ENCODE measurements at places on chromosomes 13 and 19.

GRCh38 chr13:99990126-99990977, 8.8 kb downstream of the ZIC2 start:
- DNase-seq: no peak

DNA sequence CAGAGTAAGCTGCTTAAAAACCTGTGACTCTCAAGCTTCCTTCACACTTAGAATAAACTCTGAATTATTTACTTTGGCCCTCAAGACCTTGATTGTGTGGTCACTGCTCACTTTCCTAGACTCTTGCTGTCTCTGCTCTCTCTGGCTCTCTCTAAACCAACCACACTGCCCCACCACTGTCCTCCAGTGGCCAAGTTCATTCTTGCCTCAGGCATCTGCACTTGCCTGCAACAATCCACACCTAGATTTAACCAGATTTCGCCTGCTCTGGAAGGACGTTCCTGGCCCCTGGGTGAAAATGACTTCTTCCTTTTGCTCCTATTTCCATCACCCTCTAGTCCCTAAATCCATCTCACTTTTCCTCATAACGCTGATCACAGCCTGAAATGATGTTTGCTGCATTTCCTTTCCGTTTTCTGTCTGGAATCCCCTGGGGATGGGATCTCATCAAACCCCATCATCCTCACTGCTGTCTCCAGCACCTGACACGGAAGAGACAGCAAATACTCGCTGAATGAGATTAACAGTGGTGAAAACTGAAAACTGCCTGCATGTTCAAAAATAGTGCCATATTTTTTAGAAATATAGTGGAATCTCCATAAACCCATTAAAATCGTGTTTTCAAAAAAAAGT, 232.6 kb downstream of the UQCRFS1 start:
- DNase-seq: no peak

- DNase-seq: peak; percentile 96
Measured at GRCh38 chr19:45558399-45558878, 26.2 kb downstream of the OPA3 start.

- no peak for DNase-seq
Measured at GRCh38 chr19:40608240-40608621, 7.1 kb downstream of the LTBP4 start.

GRCh38 chr19:21321996-21322395, 7.2 kb downstream of the ZNF708 start:
- DNase-seq: no peak

GRCh38 chr13:36357231-36357630, 11.0 kb upstream of the SPART start:
- no peak for DNase-seq

GRCh38 chr13:47800593-47800992, 200.5 kb downstream of the SUCLA2 start:
- DNase-seq: no peak

DNA sequence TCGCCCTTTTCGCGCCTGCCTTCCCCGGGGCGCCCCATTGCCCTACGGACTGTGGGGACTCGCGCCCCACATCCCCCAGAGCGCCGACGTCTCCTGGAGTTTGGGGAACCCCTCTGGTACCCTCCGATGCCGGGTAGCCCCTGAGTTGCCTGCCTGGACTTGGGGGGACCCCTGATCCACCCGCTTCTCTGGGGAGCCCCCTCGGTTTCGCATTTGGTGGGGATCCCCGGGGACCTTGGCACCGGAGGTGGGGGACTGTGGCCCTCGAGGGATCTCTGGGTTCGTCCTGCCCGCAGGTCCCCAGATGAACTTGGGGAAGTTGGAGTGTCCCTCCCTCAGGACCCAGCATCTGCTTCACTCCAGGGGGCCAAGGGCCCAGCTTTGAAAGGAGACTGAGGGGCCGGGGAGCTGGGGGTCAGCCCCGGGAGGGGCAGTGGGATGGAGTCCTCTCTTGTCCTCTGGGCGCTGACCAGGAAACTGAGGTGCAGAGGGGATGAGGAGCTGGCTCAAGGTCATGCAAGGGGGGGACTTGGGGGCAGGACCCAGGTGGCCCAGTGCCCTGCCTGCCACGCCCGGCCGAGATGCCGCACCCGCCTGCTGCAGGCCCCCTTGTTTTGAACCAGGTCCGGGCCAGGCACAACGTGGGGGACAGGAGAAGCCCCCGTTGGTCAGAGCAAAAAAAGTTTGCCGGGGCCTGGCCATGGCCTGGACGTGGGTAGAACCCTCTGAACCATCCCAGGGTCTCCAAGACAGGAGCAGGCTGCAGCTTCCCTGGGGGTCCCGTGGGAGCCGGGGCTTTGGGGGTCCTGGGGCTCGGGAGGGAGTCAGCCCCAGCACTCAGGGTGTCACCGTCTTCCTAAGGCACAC, 1.0 kb downstream of the EFNA2 start:
- DNase-seq: no peak

DNA sequence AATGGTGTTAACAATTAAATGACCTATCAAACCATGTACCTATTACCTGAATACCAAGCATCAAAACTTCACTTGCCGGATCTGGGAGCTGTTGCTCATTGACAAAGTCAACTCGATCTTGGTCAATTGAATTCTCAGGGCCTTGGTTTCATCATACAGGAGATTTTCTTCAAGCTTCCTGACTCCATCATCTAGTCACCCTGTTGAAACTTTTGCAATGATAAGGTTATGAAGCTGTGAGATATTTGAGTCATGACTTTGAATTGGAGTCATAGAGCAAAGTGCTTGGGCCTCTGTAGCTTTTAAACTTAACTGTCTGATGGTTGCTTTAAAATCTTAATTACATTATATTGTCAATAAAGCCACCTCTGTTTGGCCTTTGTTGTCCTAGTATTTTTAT, 260.9 kb downstream of the COG6 start:
- DNase-seq: no peak

GRCh38 chr13:33262594-33262993, 23.0 kb downstream of the STARD13 start:
- DNase-seq: no peak

DNA sequence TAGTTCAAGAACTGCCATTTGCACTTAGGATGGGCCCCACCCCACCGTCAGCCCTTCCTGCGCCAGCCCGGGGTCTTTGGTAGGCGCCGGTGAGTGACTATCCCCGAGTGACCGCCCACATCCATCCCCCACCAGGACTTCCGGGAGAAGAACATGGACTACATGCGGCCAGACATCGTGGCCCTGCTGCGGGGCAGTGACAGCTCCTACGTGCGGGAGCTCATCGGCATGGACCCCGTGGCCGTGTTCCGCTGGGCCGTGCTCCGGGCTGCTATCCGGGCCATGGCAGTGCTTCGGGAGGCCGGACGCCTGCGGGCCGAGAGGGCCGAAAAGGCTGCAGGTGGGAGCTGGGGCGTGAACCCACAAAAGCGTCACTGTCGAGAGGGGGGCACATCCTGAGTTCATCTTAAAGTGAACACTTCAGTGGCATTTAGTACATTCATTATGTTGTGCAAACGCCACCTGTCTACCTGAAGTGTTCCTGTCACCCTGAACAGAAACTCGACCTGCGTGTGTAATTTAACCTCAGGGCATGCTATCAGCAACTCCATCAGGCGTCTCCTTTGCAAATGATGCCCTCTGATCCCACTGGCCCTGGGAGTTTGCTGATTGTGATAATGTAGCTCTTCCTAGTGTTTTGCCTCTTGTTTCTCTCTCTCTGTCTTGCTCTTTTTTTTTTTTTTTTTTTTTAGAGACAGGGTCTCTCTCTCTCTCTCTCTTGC, 42.4 kb upstream of the USE1 start:
- DNase-seq: no peak

DNA sequence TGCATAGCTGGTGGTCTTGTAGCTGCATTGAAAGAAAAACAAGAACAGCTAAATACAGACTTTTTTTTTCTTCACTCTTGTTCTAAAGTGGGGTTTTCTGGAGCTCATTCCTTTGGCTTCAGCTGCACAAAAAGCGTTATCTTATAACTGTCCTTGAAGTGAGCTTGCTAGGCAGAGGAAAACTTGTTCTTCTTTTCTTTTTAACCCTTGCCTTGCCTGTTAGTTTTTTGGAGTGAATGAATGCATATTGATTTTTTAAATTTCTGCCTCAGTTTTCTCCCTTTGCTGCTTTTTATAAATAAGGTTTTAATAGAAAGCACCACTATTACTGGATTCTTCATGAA, 1.5 kb downstream of the ZNF765 start:
- no peak for DNase-seq

- no peak for DNase-seq
Measured at GRCh38 chr19:55341171-55341588, 1.5 kb downstream of the KMT5C start.

GRCh38 chr13:98039964-98040363, 86.5 kb downstream of the IPO5 start:
- no peak for DNase-seq

GRCh38 chr19:55650602-55651230, 2.7 kb downstream of the CCDC106 start:
- DNase-seq: no peak

GRCh38 chr13:79724348-79725103, 243.6 kb downstream of the NDFIP2 start:
- no peak for DNase-seq

DNA sequence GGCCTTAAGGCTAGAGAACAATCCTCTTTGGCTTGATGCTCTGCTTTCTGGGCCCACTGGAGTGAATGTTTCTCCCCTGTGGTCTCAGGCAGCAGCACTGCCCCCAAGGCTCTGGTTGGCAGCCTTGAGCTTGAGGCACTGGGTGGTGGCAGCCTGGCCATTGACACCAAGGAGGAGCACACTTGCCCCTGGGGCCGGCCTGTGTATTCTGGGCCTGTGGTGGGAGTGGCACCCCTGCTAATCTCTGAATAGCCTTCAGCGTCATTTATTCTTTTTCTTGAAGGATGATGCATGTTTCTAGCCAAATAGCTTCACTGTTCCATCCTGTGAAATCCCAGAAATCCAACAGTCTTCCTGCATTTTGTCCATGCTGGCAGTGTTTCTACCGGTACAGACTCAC, 191.4 kb downstream of the OLFM4 start:
- DNase-seq: no peak

DNA sequence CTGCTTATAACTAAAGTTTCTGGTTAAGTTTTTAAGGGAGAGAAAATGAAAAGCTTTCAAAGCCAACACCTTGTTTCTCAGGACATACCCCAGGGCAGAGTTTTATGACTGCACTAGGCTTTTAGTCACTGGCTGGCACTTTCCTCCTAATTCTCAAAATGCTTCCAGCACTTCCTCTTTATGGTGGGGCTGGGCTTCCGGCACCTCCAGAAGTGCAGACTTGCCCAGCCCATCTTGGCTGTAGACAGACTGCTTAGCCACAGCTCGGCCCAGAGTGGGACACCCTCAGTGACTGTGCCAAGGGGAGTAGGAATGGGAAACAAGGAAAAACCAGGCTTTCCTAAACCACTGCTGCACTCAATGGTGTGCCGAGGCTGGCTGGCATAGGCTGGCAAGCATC, 23.2 kb upstream of the GTF3A start:
- peak; percentile 56 for DNase-seq

DNA sequence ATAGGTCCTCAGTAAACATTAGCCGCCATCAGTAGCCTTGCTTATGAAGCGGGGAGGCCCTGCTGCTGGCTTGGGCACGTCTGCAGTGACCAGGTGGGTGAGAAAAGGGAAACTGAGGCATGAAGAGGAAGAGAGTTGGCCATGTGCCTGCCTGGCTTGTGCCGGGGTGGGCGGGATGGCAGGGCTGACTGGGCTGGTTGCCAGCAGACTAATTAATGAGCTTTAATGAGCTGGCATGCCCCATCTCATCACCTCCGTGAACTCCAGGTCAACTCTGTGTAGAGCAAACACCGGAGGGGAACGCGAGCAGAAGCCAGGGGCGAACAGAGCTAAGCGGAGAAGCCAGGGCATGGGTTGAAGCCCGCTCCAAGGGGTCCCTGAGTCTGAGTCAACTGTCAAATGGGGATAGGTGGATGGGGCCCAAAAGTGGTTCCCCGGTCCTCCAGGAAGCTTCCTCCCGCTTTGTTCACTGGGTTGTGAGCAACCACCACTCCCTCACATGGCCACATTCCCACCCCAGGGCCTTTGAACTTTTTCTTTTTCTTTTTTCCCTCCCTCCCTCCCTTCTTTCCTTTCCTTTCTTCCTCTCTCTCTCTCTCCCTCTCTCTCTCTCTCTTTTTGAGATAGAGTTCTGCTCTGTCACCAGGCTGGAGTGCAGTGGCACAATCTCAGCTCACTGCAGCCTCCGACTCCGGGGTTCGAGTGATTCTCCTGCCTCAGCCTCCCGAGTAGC, 8.7 kb downstream of the NR2F6 start:
- DNase-seq: no peak

DNA sequence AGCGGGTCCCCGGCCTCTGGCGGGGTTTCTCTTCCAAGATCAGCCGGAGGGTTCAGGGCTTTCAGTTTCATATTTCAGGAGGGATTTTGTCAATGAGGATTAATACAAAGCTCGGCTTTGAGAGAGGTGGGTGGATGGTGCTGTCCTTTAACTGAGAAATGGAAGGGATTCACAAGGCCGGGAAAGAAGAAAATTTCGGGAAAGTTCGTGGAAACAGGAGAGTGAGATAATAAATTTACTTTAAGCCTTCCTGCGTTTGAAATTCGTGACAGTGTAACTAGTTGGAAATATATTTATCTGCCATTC, 283 bp upstream of the PARP4 start:
- no peak for DNase-seq

DNA sequence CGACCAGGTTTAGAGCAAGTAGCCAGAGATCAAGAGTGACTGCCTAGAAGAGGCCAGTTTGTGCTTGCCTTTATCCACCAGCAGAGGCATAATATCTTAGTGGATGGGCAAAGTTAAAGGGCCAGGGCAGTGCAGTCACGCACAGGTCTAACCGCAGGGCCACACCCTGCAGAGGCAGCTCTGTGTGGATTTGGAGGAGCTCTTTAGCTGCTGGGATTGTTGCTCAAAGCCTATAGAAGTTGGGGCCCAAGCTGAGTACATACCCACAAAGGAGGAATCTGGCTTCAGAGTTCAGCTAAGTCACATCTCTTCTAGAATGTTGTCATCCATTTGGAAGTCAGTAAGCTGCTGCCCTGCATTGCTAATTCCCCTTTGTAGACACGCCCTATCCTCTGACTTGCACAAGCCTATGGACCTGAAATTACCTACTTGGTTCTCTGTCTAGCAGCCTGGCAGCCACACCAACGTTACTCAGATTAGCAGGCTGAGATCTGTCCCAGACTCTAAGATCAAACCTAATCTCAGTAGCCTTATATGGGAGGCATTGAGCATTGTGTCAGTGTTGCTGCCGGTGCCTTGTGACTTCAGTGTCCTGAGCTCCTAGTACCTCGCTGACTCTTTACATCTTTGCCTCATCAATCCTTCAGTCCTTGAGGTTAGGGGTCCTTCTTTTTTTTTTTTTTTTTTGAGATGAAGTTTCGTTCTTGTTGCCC, 102.9 kb upstream of the STARD13 start:
- no peak for DNase-seq

GRCh38 chr19:4319067-4319718, 14.8 kb downstream of the FSD1 start:
- peak; percentile 41 for DNase-seq
